ENCODE measurements at places on chromosomes 12 and 14.

DNA sequence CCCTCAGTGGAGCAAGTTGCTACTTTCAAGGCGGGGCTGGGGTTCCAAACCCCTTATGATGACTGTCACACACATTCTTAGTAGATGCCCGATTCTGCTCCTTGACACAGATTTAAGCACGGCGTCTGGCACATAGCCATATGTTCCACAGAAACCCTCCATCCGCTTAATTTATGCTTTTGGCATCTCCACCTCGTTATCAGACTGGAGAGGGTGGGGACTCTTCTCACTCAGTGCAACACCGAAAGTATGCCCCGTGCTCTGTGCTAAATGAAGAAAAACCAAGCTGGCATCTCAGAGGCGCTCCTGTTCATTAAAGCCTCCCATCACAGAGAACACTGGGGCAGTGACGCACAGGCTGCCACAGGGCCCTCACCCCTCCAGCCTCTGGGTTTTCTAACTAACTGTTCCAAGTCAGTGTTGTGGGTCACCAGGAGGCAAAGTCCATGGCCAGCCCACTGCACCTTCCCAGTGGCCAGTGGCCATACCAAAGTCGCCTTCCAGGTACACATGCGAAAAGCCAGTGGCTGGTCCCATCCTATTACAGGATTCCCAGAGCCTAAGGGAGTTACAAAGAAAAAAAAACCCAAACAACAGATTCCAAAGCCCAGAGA lies 27.3 kb downstream of the CCDC88C start:
- DNase-seq = no peak

GRCh38 chr12:55708695-55709233 lies 1.1 kb upstream of the ITGA7 start:
- peak; percentile 86 for DNase-seq

DNA sequence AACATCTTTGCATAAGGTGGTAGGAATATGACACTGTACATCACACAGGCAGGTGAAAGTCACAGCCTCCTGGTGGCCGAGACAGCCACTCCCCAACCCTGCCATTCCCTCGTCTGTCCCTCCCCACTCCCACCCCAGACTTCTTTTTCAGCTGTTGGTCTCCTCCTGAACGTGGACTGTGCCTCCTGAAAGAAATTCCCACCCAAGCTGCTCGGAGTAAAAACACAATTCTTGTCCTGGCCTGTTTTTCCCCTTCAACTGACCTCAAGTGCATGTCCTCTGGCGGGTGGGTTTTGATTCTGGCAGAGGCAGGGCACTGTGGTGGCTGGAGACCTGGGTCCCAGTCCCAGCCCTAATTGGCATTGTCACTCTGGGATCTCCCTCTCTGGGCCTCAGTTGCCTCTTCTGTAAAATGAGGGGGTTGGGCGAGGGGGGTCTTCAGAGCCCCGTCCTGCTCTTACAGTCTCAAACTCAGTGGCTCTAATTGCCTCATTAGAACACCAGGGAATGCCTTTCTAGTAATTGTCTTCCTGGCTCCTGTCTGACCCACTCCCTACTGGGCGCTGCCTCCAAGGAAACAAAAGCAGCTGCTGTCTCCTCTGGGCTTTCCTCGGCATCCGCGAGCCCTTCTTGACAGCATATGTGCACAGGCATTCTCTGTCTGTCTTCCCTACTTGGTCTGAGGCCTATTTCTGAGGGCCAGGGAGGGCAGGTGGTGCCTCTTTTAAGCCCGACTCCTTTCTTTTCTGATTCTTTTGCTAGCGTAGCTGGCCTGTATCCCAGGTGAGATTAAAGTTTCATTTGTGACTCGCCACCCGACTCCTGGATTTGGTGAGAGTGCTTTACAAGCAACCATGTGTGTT lies 186.6 kb upstream of the RMST start:
- peak; percentile 1 for DNase-seq

GRCh38 chr12:52214421-52214802 lies 18.6 kb upstream of the KRT7 start:
- no peak for DNase-seq

DNA sequence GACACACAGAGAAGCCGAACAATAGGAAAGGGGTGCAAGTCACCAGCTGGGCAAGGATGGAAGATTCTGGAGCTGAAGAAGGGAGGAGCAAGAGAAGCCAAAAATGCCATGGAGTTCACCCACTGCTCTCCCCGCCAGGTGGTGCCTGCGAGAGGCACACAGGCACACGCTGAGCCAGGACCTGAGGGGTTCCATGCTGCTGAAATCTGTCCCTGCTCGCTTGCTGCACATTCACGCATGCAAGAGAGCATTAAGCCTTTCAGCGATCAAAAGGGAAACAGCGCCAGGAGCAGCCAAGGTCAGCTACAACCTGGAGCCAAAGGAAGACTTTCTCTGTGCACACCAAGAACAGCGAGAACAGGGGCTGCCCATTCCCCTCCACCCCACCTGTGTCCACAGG lies 104.1 kb downstream of the ANO2 start:
- DNase-seq = no peak

GRCh38 chr14:104297313-104297704 lies 158.9 kb downstream of the KIF26A start:
- no peak for DNase-seq

DNA sequence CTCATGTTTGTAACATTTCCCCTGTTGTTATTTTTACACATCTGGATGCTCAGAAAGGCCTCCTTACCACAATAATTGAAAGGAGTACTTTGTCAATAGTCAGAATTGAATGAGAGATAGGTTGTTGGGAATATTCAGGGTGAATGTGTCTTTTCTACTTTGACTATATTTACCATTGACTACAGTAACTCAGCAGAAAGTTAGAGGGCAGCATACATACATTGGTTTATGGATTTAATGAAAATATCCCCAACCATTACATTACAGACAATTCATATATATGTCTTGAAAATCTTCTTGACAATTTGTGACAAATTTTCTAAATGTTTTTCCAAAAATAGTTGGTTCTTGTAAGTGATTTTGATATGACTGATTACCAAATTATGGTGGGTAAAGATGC lies 97.7 kb downstream of the NTS start:
- no peak for DNase-seq

DNA sequence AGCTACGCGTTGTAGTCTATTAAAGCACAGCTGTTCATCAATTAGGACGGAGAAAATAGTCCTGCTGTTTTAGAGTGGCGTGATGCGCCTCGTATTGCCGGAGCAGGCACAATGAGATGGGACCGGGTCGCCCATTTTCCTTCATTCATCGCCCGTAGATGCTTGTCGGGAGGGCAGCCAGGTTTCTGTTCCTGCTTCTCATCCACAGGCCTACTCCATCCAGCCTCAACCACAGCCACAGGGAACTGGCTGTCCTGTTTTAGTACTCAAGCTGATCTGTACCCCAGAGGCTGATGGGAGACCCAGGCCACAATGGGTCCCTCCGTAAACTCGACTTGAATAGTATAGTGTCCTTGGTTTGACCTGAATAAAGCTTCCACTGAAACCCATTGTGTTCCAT lies 264.0 kb downstream of the VRK1 start:
- no peak for DNase-seq
